ENCODE measurements at places on chromosomes 2 and 18.

DNA sequence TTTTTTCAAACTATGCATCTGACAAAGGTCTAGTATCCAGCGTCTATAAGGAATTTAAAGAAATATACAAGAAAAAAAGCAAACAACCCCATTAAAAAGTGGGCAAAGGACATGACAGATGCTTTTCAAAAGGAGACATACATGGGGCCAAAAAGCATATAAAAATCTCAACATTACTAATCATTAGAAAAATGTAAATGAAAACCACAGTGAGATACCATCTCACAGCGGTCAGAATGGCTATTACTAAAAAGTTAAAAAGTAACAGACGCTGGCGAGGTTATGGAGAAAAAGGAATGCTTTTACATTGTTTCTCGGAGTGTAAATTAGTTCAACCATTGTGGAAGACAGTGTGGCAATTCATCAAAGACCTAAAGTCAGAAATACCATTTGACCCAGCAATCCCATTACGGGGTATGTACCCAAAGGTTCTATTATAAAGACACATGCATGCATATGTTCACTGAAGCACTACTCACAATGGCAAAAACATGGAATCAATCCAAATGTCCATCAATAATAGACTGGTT is 643.1 kb upstream of the LRRTM1 start:
- DNase-seq, result no peak

GRCh38 chr2:31217465-31218200 is at the start of gene CAPN14:
Gene CAPN14, minus strand, starts transcription at chr2:31217515. Its CDS starts 12,068 bp downstream, at chr2:31205447.
- DNase-seq, result no peak

GRCh38 chr2:202965810-202966460 is 48.7 kb upstream of the NBEAL1 start:
- no peak for DNase-seq

DNA sequence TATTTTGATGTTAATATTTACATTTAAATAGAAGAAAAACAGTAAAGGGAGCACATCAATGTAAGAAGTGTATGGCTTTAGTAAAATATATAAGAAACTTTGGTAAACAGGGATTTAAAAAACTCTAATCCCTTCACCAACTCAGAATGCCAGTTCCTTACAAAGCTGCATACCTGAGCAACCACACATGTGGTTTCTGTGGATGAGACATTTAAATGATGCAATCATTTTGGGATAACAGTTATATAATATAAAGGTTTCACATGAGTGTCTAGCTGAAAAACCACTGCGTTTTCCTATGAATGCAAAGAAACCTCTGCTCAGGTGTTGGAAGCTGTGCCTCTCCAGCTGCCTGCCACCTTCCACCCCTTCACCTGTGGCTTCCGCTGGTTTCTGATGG is 209.1 kb upstream of the REV1 start:
- DNase-seq, result no peak

DNA sequence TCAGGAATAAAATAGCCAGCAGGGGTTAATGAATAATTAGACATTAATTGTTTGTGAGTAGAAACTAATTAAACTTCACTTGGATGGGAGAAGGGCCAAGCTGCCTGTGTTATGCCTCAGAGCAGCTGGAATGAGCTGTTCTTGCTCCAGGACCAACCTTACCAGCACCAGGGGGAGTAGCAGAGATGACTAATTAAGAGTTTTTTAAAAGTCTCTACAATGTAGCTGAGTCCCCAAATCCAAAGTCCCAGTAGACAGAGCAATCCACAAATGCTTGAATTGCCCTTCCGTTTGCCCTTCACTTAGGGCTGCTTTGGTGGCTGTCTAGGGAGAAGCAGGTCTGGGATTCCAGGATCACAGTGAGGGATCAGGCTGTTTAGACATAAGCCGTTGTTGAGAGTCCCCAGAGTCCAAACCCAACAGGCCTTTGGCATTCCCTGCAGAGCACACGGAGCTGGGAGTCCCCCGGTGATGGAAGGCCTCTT is 59.4 kb downstream of the RHOB start:
- no peak for DNase-seq

GRCh38 chr2:197292619-197293018 is 18.0 kb downstream of the ANKRD44 start:
- DNase-seq, result no peak

- no peak for DNase-seq
Measured at GRCh38 chr2:40361478-40361877, 90.4 kb downstream of the SLC8A1 start.

DNA sequence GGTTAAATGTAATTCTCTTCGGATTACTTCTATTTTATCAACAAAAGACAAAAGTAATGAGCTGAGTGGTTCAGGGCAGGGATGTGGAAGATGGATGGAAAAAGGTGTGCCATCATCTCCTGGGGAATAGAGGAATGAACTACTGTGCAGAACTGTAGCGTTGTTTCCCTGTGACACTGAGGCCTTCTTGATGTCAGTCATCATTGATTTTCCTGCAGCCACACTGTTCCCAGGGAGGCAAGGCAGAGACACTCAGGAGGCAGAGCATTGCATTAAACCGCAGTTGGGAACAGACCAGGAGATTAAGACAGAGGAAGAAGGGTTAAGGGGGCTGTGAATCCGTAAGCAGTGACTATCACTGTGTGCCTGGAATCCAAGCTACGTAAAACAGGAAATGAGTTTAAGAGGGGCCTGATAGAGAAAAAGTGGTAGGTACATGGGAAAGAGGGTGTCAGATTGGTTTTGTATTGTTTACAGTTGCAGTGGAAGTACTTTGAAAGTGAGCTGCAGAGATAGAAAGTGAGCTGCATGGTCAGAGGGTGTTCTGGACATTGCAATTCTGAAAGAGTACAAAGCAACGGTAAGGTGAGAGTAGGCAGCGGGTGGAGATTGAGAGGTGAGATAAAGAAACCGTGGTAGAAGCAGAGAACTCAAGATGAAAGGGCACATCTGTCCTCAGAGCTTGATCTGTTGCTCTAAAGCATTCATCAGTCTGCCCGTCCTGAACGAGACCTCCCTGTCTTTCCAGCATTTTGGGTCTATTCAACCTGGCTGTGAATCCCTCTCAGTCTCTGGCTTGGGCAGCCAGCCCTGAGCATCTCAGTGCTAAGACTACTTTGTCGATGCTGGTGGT is 793.4 kb upstream of the CELF4 start:
- no peak for DNase-seq

- no peak for DNase-seq
Measured at GRCh38 chr2:162277381-162277780, 34.1 kb upstream of the FAP start.

GRCh38 chr2:241932899-241933178 is 63.3 kb downstream of the RTP5 start:
- peak; percentile 24 for DNase-seq

GRCh38 chr2:73142937-73143336 is 30.2 kb upstream of the RAB11FIP5 start:
- no peak for DNase-seq

GRCh38 chr2:119857742-119858141 is 98.0 kb downstream of the PTPN4 start:
- DNase-seq, result no peak

GRCh38 chr2:20203521-20204225 is 21.3 kb downstream of the SDC1 start:
- DNase-seq, result no peak

DNA sequence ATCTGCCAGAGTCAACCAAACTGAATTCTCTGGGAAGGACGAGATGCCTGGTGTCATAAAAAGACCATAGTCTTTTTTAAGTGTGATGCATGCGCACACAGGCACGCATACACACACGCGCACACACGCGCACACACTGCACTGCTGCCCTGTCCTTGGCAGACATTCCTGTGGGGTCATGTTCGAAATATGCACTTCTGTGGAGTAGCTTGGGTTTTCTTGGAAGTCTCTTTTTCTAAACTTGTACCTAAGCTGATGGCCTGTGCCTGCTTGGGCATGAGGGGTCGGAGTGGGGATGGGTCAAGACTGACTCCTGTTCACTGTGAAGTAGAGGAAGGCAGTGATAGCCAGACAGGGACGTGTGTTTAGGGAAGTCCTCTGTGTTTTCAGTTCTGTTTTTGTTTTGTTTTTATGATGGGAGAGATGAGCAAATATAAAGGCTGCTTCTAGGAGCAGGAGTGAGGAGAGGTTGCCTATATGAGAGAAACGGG is 4.0 kb upstream of the RMC1 start:
- DNase-seq, result no peak

- peak; percentile 50 for DNase-seq
Measured at GRCh38 chr2:113098041-113098440, 29.4 kb upstream of the IL1RN start.

DNA sequence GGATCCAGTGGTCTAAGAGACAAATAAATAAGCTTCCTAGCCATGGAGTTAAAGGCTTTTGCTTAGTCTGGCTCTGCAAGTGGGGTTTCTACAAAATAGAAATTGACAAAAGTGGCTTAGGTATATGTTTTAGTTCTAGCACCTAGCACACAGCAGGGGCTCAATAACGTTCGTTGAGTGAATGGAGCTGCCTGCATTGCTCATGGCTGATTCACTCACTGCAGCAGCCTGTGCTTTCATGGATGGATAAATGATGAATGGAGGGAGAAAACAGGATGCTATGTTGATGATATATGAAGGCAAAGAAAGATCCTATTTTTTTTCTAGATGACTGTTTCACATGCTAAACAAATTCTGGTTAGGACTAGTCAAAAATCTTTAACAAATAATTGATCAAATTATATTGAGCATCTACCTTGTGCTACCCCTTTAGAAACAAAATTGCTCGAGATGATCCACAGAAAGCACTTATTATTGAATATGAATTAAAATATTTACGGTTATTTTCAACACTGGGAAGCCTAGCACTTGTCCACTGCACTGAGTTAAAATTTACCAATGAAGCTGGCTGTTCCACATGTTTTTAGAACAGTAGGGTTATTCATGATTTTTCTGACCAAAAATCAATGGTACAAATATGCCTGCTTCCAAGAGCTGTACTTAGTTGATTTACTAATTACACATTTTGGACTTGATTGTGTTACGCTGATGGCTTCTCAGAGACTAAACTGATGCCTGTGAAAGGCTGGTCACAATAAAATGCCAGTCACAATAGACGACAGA is 39.6 kb downstream of the HDHD2 start:
- no peak for DNase-seq

- DNase-seq, result no peak
Measured at GRCh38 chr2:10427618-10427949, 20.5 kb downstream of the ODC1 start.

DNA sequence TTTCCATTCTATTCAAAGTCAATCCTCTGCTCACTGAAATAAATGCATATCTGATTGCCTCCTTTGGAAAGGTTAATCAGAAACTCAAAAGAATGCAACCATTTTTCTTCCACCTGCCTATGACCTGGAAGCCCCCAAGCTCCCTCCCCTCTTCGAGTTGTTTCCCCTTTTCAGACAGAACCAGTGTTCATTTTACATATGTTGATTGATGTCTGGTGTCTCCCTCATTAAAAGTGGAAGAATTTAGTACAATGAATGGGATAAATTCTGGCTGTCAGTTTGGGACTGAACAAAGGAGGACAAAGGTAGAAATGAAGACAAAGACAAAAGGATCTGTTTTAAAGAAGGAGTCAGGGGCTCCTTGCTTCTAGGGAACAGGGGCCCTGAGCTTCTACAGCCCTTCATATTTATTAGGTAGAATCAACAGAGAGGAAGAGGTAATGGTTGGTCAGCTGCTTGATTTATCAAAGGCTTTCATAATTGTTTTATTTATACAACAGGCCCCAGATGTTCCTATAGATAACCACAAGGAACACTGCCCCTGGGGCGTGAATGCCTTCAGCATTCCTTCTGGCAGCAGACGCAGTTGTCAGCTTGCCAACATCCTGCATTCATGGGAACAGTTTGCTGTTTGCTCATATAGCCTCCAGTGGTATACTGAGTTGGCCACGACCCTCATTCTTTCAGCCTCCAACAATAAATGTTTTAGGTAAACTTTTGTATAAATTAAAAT is 949.8 kb upstream of the LRATD1 start:
- no peak for DNase-seq

DNA sequence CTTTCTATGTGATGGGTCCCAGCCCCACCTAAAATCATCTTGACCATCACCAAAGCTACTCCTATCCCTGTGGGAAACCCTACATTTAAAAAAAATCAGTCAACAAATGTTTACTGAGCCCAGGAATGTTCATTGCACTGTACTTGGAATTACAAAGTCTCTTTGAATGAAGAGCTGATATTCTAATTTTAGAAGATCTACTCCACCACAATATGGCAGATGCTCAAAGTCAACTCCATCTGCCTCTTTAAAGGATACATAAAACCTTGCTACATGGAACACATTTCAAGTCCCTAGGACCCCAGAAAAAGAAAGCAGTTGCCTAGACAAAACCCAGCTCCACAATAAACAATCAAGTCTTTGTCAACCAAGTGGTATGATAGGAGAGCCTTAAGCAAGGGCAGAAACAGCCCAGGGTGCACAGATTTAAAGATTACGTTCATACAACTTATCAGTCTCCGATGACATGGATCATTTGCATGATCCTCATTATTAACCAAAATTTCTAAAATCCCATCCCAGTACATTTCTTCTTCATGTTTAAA is 234.3 kb upstream of the ACVR2A start:
- no peak for DNase-seq

- no peak for DNase-seq
Measured at GRCh38 chr18:40283560-40283959, 1671.5 kb upstream of the PIK3C3 start.

DNA sequence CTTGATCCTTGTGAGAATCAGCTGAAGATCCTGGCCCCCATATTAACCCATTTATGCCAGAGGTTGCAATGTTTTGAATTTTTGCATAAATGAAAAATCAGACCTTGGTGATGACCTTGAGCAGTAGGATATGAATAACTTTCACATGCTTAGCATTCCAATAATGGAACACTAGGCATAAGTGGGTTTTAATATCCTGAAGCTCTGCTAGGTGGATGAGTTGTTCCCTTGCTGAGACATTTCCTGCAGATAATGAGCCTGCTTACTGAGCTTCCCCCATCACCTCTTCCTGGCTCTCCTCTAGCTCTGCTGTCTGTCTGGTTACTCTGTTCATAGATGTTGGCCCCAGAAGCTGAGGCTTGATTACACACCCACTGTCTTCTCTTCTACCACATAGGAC is 25.5 kb upstream of the SEC11C start:
- no peak for DNase-seq

GRCh38 chr2:207231106-207231865 is 65.5 kb upstream of the KLF7 start:
- no peak for DNase-seq

DNA sequence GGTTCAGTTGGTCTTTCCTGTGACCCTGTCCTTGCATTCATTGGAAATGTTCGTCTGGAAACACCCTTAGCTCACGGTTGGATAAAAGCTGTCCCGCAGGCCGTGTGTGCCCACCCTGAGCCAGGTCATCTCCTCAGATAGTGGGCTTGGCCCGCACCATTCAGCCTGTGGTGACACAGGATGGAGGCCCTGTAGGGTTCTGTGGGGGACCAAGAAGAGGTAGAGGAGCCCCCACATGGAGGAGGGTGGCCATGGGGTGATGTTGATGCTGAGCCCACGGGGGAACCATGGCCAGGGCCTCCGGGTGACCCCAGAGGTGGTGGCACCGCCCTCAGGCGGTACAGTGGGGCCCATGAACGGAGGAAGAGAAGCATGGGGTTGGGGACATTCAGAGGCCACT is 62.7 kb downstream of the ASAP2 start:
- no peak for DNase-seq
